Transverse colon (tissue), 4 donors: ENCODE measurements at places on chromosomes 7 and 10.

- no peaks in the 10 kb centered on the region for H3K27me3 ChIP-seq
- no peak for DNase-seq
- H3K36me3 ChIP-seq = no peaks in the 10 kb centered on the region
- H3K4me1 ChIP-seq = no peaks in the 10 kb centered on the region
Measured at GRCh38 chr7:38393874-38394273, 120.4 kb upstream of the TARP start.

GRCh38 chr7:158406801-158407200, 180.8 kb downstream of the PTPRN2 start:
- H3K36me3 ChIP-seq = no peaks in the 10 kb centered on the region
- H3K27me3 ChIP-seq = no peaks in the 10 kb centered on the region
- peak overlapping the region; percentile 33 for H3K27ac ChIP-seq
- DNase-seq = peak; percentile 65

DNA sequence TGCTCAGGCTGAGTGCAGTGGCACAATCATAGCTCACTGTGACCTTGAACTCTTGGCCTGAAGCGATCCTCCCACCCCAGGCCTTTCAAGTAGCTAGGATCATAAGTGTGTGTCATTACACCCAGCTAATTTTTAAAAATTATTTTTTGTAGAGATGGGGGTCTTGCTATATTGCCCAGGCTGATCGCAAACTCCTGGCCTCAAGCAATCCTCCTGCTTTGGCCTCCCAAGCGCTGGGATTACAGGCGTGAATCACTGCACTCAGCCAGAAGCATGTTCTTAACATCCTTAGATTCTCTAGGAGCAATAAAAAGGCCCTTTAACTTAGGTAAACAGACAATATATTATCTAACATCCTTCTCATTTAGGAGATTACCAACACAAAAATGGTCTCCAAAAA, 38.3 kb upstream of the EFCAB10 start:
- peaks cover 10% of the 10 kb centered on the region for H3K36me3 ChIP-seq
- no peaks in the 10 kb centered on the region for H3K4me1 ChIP-seq
- no peak for DNase-seq
- H3K27ac ChIP-seq = no peak overlapping the region

DNA sequence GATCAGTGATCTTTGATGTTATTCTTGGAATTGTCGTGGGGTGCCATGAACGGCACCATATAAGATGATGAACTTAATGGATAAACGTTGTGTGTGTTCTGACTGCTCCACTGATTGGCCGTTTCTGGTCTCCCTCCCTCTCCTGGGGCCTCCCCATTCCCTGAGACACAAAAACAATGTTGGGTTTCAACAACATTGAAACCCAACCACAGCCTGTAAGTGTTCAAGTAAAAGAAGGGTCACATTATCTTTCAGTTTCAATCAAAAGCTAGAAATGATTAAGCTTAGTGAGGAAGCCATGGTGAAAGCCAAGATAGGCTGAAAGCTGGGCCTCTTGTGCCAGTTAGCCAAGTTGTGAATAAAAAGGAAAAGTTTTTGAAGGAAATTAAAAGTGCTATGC, 19.5 kb downstream of the EN2 start:
- H3K4me1 ChIP-seq = no peaks in the 10 kb centered on the region
- no peak overlapping the region for H3K4me3 ChIP-seq
- no peak for DNase-seq
- H3K27ac ChIP-seq = no peak overlapping the region
- no peaks in the 10 kb centered on the region for H3K36me3 ChIP-seq
- H3K27me3 ChIP-seq = peaks cover 94% of the 10 kb centered on the region

GRCh38 chr7:139300390-139300789, 40.7 kb upstream of the FMC1 start:
- DNase-seq = no peak
- H3K4me1 ChIP-seq = no peaks in the 10 kb centered on the region
- H3K27ac ChIP-seq = peak overlapping the region; percentile 9
- H3K4me3 ChIP-seq = no peak overlapping the region
- no peaks in the 10 kb centered on the region for H3K27me3 ChIP-seq
- peaks cover 3% of the 10 kb centered on the region for H3K36me3 ChIP-seq

GRCh38 chr10:23037561-23037960, 57.8 kb upstream of the MSRB2 start:
- H3K27me3 ChIP-seq = no peaks in the 10 kb centered on the region
- no peak overlapping the region for H3K4me3 ChIP-seq
- no peaks in the 10 kb centered on the region for H3K4me1 ChIP-seq
- no peaks in the 10 kb centered on the region for H3K36me3 ChIP-seq
- no peak overlapping the region for H3K27ac ChIP-seq

GRCh38 chr10:65611592-65611991, 1314.2 kb upstream of the LRRTM3 start:
- H3K36me3 ChIP-seq = no peaks in the 10 kb centered on the region
- H3K27me3 ChIP-seq = no peaks in the 10 kb centered on the region
- no peaks in the 10 kb centered on the region for H3K4me1 ChIP-seq
- no peak overlapping the region for H3K4me3 ChIP-seq
- no peak overlapping the region for H3K27ac ChIP-seq

DNA sequence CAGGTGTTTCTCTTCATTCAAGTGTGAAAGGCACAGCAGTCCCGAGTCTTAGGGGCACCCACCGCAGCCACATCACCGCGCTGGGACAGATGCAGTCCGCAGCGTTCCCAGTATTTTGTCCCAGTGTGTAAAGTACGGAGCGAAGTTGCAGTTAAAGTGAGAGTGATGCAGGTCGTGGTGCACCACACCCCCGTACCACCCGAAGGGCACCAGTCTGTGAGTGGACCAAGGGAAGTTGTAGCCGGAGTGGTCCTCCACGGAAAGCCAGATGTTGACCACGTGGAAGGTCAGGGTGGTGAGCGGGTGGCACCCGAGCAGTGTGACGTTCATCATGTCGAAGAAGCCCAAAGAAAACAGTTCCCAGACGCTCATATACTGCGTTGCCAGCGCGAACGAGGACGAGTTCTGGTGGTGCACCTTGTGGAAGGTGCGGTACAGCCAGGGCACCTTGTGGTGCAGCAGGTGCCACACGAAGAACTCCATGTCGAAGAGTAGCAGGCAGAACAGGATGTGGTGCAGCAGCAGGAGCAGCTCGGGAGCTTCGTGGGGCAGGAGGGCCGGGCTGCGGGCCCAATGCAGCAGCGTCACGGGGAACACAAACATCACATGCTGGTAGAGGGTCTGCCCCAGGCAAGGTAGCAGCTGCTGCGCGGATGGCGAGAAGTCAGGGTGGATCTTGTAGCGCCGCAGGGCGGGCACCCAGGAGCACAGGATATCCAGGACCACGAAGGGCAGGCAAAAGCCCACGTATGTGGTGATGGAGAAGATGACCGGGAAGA, 526 bp downstream of the CH25H start:
- H3K27me3 ChIP-seq = peaks cover 76% of the 10 kb centered on the region
- no peaks in the 10 kb centered on the region for H3K36me3 ChIP-seq
- peaks cover 14% of the 10 kb centered on the region for H3K4me1 ChIP-seq
- H3K27ac ChIP-seq = peak overlapping the region; percentile 61
- peak; percentile 18 for DNase-seq

GRCh38 chr7:17369691-17370426, 71.4 kb downstream of the AHR start:
- H3K4me1 ChIP-seq = no peaks in the 10 kb centered on the region
- DNase-seq = no peak
- no peak overlapping the region for H3K4me3 ChIP-seq
- H3K27me3 ChIP-seq = no peaks in the 10 kb centered on the region
- H3K27ac ChIP-seq = peak overlapping the region; percentile 55

DNA sequence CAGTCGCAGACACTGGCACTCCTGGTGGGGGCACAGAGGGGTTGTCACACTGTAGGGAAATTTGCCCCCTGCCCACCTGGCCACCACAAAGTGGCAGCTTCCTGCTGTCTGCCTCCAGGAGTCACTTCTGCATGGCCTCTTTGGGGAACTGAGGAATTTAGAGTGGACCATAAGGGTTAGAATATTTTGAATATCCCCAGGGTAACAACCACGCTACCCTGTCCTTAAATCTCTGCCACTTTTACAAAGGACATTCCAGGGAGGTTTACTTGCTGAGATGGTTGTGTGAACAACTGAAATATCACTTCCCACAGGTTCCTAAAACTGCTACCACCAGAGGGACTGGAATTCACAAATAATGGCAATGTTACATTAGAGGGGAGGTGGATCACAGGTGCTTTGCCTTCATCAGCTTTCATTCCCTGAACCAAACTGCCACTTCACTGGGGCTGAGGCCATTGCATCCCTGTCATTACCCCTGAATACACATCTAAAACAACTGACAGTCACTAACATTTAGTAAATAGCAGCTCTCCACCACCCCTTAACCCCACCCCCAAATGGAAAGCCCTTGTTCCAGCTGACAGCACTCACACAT, 88.1 kb upstream of the IFRD1 start:
- no peaks in the 10 kb centered on the region for H3K36me3 ChIP-seq
- no peak for DNase-seq
- no peaks in the 10 kb centered on the region for H3K27me3 ChIP-seq
- H3K4me1 ChIP-seq = no peaks in the 10 kb centered on the region
- H3K27ac ChIP-seq = no peak overlapping the region
- no peak overlapping the region for H3K4me3 ChIP-seq

DNA sequence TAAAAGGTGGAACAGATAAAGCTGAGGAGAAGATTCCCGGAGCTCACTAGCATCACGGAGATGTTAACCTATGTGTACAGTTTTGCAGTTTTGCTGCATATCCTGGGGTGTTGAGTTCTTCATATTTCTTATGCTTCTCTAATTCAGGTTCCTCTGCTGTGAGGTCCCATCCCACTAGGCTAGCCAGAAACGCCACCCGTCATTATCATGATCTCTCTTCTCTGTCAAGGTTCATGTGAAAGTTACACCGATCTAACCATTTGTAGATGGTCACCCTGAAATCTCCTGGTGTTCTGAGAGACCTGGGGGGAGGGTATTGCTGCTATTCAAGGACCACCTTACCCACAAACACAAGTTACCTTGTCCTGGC, 136.3 kb downstream of the CCDC71L start:
- no peak overlapping the region for H3K27ac ChIP-seq
- no peaks in the 10 kb centered on the region for H3K4me1 ChIP-seq
- no peak for DNase-seq
- no peaks in the 10 kb centered on the region for H3K27me3 ChIP-seq
- no peak overlapping the region for H3K4me3 ChIP-seq
- no peaks in the 10 kb centered on the region for H3K36me3 ChIP-seq

- no peak for DNase-seq
- no peak overlapping the region for H3K27ac ChIP-seq
- no peaks in the 10 kb centered on the region for H3K36me3 ChIP-seq
Measured at GRCh38 chr10:6766131-6766801, 186.2 kb upstream of the PRKCQ start.

DNA sequence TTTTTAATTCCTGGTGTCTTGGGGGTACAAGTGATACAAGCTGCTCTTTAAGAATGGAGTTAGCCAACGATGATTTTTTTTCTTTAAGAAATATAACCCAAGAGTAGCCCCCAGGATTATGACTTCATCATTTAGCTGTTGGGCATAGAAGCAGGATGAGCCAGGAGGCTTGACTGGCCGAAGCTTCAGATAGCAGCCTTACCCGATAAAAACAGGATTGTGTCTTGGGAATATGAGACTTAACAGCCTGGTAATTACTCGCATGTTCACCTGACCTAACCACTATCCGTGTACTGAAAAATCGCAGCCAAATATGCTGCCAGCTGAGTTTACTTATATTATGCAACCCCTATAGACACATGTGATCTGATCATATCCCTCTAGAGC, 346.0 kb upstream of the BMPER start:
- no peak overlapping the region for H3K27ac ChIP-seq
- H3K36me3 ChIP-seq = no peaks in the 10 kb centered on the region
- no peak overlapping the region for H3K4me3 ChIP-seq
- DNase-seq = no peak
- no peaks in the 10 kb centered on the region for H3K4me1 ChIP-seq

DNA sequence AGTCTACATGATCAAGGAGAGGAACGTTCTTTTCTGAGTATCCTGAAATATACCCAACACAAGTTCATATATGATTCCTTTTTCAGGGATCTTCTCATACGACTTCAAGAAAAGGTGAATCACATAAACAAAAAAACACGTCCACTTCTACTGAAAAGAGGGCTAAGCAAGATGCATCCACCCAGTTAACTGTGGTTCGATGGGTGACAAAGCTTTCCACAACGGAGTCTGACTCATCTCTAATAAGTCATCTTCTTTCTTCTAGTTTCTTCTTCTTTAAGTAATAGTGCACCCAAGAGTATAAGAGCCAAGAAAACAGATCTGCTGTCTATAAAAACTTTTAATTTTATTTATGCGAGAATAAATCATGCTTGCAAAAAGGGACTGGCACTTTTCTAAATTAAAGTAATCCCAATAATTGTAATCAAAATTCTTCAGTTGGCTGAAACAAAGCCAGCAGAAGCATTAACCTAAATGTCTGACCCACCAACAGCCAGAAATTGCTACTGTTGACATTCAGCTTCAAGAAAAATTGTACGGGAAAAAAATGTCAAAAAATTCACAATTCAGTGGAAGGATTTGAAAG, 146.9 kb upstream of the ANK3 start:
- H3K4me1 ChIP-seq = peaks cover 5% of the 10 kb centered on the region
- H3K36me3 ChIP-seq = no peaks in the 10 kb centered on the region
- no peak overlapping the region for H3K27ac ChIP-seq

GRCh38 chr7:121334875-121335648, 6.3 kb downstream of the WNT16 start:
- peaks cover 55% of the 10 kb centered on the region for H3K27me3 ChIP-seq
- no peak overlapping the region for H3K4me3 ChIP-seq
- H3K4me1 ChIP-seq = peaks cover 6% of the 10 kb centered on the region
- no peak overlapping the region for H3K27ac ChIP-seq
- no peaks in the 10 kb centered on the region for H3K36me3 ChIP-seq

- H3K4me3 ChIP-seq = no peak overlapping the region
- no peaks in the 10 kb centered on the region for H3K27me3 ChIP-seq
- H3K27ac ChIP-seq = no peak overlapping the region
- DNase-seq = no peak
- no peaks in the 10 kb centered on the region for H3K4me1 ChIP-seq
Measured at GRCh38 chr7:33757563-33758165, 147.7 kb upstream of the BMPER start.

DNA sequence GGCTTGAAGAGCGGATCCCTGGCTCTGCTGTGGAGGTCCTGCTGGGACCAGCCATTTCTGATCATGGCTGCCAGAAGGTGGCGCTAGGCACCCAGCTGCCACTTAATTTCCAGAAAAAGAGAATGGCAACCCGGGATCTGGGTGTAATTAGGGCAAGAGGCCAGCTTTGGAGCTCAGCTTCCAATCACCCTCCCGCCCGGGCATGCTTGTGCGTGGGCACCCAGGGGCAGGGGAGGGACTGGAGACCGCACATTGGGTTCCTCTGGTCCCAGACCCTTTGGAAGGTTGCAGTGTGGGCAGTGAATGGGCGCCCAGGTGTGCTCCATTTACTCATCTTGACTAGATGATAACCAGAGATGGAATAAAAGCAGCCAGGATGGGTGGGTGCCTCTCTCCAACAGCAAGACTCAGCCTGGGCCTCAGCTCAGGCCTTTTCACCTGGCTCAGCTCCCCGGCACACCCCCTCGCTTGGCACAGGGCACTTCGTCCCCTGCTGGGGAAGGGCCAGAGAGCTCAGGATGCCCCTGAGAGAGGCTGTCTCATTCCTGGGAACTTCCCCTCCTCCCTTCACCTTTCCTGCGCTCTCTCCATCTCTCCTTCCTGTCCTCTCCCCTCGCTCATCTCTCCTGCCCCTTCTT, 14.7 kb downstream of the FAM241B start:
- no peak overlapping the region for H3K4me3 ChIP-seq
- H3K27ac ChIP-seq = no peak overlapping the region
- H3K27me3 ChIP-seq = peaks cover 8% of the 10 kb centered on the region
